ENCODE measurements at places on chromosomes 1 and 21.

- no peak for DNase-seq
Measured at GRCh38 chr1:160048335-160048734, 16.5 kb upstream of the PIGM start.

GRCh38 chr1:200275415-200275814, 134.4 kb downstream of the ZNF281 start:
- DNase-seq: no peak

- no peak for DNase-seq
Measured at GRCh38 chr1:75791022-75791421, 5.0 kb downstream of the RABGGTB start.

DNA sequence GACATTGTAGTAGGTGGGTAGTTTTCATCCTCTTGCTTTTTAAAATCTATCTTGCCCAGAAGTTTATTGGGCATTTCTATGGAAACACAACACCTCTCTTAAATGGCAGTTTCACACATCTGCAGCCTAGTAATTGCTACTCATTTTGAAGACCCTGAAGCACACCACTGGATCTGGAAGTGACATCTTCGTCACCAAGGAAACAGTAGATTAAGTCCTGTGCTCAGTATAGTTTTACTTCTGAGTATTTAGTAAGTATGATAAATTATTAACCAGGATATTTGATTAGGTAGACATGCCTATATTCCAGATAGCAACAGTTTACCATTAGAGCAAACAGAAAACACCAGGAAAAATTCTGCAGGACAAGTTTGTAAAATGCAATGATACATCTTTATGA, 48.7 kb downstream of the UCK2 start:
- no peak for DNase-seq

DNA sequence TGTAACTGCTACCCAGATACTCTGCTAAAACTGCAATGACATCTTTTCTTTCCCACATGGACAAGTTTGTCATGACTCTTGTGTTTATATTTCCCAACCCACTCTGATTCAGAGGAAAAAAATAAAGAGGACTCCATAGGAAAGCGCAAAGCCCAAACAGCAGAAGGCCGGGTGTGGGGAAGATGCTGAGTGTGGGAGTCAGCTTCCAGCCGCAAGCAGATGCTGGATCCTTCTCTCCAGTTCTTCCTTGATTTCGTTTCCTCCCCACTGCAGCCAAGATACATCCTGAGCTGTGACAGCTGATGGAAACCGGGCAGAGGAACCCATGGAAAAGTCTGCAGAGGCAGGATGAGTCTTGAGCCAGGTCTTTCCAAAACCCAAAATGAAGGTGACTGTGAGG, 498.2 kb downstream of the PLPP3 start:
- no peak for DNase-seq

DNA sequence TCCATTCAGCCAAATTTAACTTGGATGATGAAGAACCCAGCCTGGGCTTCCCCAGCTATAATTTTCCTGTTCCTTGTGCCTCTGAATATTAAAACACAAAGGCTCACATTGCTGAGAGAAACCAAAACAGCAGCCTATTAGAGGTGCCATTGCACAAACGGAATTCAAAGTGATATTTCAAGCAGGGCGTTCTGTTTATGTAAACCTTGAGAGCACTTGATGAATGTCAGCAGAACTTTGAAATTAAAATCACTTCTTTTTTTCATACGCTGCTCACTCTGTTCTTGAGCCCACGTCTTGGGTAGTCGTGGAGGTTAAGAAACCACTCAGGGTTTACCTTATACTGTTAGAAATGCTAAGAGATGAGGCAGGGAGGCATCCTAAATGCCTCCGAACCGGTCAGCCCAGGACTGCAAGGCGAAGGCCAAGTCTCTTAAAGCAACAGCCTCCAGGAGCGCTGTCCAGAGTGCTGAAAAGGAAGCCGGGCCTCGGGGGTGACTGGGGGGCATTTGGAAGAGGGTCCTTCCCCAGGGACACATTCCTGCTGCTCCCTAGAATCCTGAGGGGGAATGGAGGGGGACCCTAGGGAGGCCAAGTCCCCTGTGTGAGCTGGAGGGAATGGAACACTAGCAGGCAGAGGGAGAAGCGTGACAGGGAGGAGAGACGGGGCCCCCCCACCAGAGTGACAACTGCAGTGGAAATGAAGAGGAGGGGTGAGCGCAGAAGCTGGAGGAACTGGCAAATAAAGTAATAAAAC, 154.8 kb upstream of the VAMP3 start:
- DNase-seq: peak; percentile 1

GRCh38 chr1:116485071-116485735, 85.6 kb downstream of the CD58 start:
- peak; percentile 91 for DNase-seq

GRCh38 chr1:53087332-53088285, 25.6 kb downstream of the PODN start:
- no peak for DNase-seq

DNA sequence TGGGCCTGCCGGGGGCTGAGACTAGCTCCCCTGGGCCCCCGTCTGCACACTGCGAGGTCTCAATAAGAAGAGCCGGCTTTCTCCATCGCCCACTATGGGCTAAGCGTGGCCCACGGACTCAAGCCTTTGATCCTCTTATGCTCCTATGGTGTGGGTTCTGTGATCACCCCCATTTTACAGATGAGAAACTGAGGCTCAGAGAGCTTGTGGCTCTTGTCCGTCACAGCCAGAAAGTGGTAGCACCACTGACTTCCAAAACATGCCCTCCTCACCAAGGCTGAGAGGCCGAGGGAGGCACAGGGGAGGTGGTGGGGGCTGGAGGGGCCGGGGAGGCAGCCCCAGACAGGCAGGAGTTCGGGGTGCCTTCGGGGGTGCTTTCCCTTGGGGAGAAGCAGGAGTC, 39.0 kb upstream of the CASZ1 start:
- no peak for DNase-seq

- no peak for DNase-seq
Measured at GRCh38 chr1:23481026-23481597, 2.9 kb downstream of the ASAP3 start.

GRCh38 chr1:215397843-215398242, 169.3 kb upstream of the KCTD3 start:
- DNase-seq: no peak

DNA sequence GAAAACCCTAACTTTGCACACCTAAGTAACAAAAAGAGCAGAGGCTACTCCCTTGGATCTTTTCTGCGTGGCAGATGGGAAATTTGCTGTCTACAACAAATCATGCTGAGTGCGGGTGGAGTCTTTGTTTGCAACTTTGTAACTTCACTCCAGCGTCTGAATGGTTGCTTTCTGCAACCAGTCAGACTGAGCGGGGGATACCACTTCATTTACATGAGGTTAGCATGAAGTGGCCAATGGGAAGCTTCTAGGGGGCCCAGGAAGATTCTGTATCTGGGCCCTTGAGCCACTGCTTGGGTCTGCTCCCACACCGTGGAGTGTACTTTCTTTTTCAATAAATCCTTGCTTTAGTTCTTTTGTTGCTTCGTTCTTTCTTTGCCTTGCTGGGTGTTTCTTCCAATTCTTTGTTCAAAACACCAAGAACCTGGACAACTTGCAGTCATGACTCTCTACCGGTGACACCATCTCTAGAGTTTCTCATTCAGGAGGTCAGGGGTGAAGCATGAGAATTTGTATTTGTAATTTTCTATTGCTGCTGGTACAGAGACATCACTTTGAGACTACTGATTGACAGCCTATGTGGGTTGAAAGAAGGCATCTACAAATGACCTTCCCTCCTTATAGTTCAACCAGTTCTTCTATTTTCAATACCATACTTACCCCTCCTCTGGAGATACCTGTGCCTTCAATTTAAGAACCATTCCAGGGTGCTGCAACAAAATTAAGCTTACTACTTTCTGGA, 55.8 kb upstream of the RC3H1 start:
- no peak for DNase-seq

DNA sequence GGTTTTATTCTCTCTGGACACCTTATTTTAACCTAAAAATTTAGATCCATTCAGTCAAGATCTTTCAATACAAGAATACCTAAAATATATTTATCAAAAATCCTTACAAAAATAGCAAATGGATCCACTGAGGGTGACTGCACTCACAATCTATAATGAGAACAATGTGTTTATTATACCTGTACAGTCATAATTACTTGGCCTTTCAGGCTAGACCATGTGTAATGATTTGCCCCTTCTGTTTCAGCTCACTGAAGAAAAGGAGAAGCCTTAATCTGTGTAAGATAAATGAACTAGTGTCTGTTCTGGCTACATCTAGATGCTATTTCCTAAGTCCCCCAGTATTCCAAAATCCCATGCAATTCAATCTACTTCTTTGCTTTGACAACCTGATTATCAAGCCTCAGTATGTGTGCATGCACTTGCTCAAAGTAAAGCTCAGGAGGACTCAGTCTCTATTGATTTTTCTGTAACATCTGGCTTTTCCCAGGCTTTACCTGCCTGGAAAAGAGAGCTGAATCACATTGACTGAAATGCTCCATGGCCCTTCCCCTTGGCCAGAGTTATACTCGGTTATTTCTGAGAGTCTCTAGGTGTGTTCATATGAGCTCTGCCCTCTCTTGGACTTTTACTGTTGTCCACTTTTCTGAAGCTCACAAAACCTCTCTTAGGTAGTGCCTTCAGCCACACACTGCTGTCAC, 27.6 kb downstream of the CRP start:
- DNase-seq: no peak

GRCh38 chr1:100722221-100722620, 2.7 kb downstream of the VCAM1 start:
- DNase-seq: no peak

- no peak for DNase-seq
Measured at GRCh38 chr1:101203820-101204540, 32.8 kb upstream of the S1PR1 start.

- no peak for DNase-seq
Measured at GRCh38 chr1:156666862-156667609, 10.2 kb downstream of the NES start.

DNA sequence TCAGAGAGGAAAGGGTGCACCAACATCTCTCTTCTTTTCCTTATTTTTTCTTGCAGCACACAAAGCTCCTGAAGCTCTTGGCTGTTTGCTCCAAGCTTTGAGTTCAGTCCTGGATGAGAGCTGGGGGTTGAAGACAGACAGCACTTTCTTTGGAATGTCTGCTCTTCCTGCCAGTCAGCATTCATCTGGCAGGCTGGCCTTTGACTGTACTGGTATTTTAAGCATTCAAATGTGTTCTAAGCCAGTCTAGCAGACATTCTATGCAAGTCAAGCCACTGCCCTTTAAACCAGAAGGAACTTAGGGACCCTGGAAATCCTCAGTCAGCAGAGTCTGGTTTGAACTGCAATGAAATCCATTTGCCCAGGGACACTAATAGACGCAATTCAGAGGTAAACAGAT, 45.0 kb downstream of the XCL1 start:
- no peak for DNase-seq

- no peak for DNase-seq
Measured at GRCh38 chr1:223474804-223475203, 81.6 kb downstream of the CCDC185 start.

GRCh38 chr1:31013187-31013864, 52.2 kb downstream of the PUM1 start:
- no peak for DNase-seq

GRCh38 chr1:53138991-53139884, 3.2 kb downstream of the SLC1A7 start:
- DNase-seq: no peak

GRCh38 chr1:91885213-91885715, 687 bp downstream of the TGFBR3 start:
- DNase-seq: no peak

All from stimulated activated CD8-positive, alpha-beta memory T cell treated with anti-CD3 and anti-CD28 coated beads, Interleukin-7, amount 100 ng/mL, for 24 hours (primary cell).